ENCODE measurements at places on chromosomes 5 and 9. TPM values are rescaled to one million over a fixed set of nuclear protein-coding genes. Genes with fewer than 3 reads are reported as not detected.

DNA sequence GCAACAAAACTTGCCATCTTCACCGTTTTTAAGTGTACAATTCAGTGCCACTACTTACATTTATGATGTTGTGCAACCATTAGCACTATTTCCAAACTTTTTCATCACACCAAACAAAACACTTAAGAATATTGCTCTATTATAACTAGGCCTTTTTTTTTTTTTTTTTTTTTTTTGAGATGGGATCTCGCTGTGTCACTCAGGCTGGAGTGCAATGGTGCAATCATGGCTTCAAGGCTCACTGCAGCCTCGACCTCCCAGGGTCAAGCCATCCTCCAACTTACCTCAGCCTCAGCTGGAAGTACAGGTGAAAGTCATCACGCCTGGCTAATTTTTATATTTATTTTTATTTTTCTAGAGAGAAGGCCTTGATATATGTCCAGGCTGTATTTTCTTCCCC is 22.3 kb upstream of the LMNB1 start:
- DNase-seq: no peak

GRCh38 chr5:141208478-141208877 is at the start of gene PCDHB12:
Gene PCDHB12 (plus strand): TSS chr5:141208719. CDS start chr5:141208908, 189 bp downstream.
- DNase-seq: peak; percentile 19

PALM2AKAP2 gene
- not detected for total RNA-seq

DNA sequence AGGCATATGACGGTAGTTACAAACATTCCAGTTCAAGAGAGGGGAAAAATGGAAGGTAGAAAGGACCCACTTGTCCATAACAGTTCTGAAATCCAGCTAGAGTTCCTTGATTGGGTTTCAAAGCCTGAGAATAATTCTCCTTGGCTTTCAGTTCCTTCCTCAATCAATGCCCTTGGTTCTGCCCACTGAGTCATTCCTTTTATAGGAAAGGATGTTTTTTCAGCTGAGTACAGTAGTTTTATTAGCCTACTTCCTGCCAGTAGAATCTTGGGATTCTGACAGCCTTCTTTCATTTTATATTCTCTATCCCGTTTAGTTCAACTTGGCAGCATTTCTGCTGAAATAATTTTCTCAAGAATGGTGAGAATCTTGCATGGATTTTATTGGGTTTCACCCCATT is 386.9 kb upstream of the SMC2 start:
- DNase-seq: no peak

DNA sequence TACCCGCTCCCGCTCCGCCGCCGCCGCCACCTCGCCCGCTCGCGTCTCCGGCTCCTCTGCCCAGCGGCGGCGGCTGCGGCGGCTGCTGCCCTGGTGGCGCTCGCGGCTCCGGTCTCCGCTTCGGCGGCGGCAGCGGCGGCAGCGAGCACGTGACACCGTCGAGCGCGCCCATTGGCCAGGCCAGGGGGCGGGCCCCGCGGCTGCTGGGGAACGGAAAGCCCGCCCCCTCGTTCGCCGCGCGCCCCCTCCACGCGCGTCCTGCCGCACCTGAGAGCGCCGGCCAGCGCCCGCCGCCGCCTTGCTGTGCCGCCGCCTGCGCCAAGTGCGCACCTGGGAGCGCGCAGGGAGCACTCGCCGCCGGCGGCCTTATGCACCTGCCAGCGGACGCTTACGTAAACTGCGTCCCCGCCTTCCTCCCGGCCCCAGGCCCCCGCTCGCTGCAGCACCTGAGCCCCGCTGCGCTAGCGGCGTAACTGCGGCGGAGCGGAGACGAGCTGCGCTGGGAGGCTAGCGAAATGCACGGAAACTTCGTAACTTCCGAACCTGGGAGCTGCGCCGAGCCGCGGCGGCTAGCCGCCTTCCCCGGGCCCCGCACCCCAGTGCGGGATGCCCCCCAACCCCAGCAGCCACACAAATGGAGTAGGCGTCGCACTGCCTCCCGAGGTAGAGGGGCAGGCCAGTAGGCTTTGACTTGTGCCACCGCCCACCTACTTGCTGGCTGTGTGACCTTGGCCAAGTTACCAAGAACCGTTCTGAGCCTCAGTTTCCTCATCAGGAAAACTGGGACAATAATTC is at the start of gene STRBP:
STRBP (minus strand) TSS at position 122 of the 795 bp plus-strand sequence. CDS start 84,452 bp downstream, outside the sequence.
- DNase-seq: peak; percentile 97

- peak; percentile 42 for DNase-seq
Observed at GRCh38 chr9:32251539-32251938, 132.9 kb upstream of the ACO1 start.

DNA sequence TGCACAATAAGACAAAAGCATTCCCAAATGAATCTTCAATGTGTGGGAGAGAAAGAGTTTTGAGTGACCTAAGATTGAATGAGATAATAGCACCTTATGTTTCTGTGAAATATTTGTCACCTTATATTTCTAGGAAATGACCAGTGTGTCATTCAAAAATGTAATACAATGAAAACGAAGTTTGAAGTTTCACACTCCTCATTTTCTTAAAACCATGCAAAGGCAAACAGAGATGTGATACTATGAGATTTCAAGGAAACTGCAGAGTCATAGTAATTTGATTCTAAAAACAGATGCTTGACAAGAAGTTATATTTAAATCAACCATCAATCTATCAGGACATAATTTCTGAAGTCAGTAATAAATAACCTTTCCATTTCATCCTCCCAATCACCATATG is 13.6 kb upstream of the ABCA1 start:
- no peak for DNase-seq

SLC25A2 gene
- total RNA-seq: 1.6 TPM

DNA sequence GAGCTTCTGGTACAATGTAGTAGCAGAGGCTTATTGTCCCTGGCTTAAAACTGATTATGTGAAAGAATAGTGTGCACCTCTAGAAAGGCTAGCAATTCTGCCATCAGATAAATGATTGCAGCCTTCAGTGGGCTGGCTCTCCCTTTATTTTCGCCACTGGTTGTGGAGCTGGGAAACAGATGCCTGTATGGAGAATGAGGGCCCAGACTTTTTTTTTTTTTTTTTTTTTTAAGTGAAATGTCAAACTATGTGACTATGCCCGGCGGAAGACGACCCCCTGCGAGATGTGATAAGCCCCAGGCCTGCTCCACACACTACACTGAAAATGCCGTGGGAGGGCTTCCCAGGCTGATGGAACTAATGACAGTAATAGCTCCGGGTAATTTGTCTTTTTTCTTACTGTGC is 28.7 kb downstream of the ISL1 start:
- DNase-seq: no peak

TMEM245 gene
- 40.8 TPM for total RNA-seq

GRCh38 chr5:115050866-115051265 is 118.8 kb downstream of the TRIM36 start:
- DNase-seq: no peak

DNA sequence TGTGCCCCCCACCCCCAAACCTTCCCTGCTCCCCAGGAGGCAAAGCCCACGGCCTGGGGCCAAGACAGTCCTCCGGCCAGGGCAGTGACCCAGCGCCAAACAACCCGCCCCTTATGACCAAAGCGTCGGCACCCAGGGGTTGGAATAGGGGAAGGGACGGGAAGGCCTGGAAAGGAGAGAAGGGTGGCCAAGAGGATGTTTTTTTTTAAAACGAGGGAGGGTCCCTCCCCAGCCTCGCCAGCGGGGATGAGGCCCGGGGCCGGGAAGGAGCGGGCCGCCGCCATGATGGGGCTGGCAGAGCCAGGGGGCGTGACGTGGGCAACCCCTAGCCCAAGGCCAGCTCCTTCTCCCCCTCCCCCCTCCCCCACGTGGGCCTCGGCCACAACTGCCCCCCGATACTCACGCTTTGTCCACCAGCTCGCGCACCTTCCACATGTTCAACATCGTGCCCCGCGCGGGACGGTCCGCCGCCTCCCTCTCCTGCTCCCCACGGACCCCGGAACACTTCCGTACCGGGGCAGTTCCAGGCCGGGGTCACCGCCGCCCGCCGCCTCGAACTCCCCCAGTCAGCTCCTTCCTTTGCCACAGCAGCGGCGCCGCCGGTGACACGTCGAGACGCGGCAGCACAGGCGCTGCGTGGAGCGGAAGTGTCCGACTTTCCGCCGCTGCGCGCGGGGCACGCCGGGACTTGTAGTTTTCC is at the start of gene CLINT1:
CLINT1 (minus strand) TSS at position 619 of the 700 bp plus-strand sequence; CDS start at position 444, 175 bp downstream.
- peak; percentile 94 for DNase-seq

DNA sequence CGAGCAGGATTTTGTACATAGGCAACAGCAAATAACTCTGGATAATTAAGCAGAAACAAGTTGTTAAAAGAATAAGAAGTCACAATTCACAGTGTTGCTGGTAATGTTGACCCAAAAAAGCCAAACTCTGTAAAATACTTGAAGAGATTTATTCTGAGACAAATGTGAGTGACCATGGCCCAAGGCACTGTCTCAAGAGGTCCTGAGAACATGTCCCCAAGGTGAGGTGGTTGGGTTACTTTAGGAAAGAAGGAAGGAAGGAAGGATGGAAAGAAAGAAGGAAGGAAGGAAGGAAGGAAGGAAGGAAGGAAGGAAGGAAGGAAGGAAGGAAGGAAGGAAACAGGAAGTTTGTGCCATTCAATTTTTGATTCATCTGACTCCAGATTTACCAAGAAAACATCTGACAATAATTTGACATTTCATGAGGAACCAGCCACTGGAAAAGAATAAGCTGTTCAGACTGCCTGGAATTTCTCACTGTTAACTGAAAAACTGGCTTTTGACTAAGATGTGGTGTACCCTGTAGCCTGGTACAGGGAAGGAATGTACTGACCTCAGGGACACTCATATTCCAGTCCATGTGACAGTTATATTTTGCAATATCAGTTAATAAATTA is 295.9 kb upstream of the TNC start:
- no peak for DNase-seq

- no peak for DNase-seq
Observed at GRCh38 chr9:98484162-98484561, 224.6 kb downstream of the GABBR2 start.

BRINP1 gene
- not detected for total RNA-seq

DNA sequence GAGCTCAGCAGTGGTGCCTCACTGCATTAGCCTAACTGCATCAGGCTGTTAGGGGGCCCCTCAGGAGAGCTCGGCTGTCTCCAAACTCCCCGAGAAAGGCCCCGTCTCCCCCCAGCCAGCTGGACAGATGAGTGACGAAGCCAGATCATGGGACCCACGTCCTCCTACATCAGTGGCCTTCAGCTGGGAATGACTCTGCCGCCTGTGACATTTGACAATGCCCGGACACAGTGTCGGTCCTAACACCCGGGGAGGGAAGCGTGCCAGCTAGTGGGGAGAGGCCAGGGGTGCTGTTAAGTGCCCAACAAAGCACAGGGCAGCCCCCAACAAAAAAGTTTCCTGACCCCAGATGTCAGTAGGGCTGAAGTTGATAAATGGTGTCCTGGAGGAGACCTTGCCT is 375.2 kb upstream of the IRX2 start:
- no peak for DNase-seq

DNA sequence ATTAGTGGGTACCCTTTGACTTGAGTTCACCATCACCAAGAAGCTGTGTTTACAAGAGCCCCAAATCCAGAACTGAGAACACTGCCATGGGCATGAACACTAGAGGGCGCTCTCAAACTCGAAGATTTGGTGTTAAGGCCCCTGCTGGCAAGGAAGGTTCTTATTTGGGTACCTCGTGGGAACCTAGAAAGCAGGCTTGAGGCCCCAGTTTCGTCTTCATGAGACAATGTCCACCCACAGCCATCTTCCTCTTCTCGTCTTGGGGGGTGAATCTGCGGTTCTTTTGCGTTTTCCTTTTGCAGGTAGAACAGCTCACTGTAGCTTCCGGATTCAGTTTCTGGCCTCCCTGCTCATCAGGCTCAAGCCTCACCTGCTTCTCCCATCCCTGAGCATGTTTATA is 184.0 kb downstream of the SEMA5A start:
- peak; percentile 58 for DNase-seq

DOK3 gene
- total RNA-seq: 268 TPM

DNA sequence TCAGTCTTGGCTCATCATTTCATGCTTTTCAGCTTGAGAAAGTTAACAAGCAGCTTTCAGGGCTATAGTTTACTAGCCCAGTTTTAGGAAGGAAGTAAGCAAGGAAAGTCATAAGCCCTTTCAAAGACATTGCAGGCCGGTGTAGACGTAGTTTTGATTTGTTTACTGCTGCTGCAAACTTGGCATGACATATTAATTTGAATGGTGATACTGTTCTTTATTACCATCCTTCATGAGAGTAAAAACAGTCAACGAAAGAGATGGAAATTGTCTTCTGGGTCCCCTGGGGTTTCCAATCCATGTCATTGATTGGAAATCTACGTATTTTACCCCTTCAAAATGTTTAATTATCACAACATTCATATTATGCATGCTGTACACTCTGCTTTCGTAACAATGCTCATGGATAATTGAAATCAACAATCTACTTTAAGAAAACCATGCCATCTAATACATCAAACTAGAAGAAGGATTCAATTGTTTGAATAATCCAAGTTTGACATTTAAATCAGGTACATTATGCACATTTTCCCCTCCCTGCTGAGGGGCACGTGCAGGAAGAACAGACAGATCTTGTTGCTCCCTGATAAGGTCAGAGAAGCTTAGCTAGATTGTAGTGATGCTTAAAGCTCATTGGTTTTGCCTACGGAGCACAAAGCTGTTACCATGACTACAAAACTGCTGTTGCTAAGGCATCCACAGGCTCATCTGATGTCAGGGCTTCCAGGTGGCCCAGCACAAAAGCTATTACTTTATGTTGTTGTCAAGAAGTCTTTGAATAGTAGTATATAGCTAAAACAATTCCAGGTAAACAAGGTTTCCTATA is 139.9 kb upstream of the PRLR start:
- DNase-seq: no peak

C9orf50 gene
- total RNA-seq: not detected

ZBTB5 gene
- 23.9 TPM for total RNA-seq

DROSHA gene
- 92.8 TPM for total RNA-seq

DNA sequence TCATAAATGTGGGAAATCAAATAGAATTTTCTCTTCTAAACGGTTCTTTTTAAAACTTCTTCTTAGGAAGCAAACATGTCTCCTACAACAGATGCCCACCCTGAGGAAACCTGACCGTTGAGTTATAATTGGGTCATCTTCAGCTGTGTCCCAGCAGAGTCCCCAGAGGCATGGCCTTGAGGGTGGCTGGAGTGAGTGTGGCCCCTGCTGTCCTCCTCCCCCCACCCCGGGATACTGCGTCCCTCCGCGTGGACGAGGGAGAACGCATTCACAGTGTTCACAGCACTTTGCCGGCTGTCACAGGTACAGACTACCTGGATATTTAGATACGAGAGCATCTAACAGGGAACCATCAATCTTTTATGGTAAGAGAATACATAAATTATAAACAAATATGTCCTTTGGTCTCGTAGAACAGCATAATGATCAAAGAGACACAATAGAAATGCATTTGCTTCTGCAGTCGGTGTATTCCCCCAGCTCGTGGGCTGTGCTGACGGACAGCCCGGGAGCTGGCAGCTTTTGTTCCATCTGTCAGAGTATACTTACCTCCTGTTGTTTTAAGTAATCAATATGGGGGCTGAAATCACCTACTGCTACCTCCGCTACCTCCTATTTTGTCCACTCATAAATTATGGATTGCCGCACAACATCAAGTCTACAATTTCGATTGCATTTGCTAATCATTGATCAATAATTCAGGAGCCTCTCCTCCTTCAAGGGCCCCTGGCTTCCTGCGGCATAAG is 214.7 kb downstream of the IRX2 start:
- DNase-seq: no peak

- peak; percentile 51 for DNase-seq
Observed at GRCh38 chr9:3508521-3509291, 17.1 kb downstream of the RFX3 start.

GRCh38 chr5:168464214-168464613 is 22.1 kb upstream of the RARS1 start:
- no peak for DNase-seq

Measured in OCI-LY7 (cell line).